Neural crest cell (in vitro differentiated cells): ENCODE measurements at places on chromosomes 1 and 21. TPM values are rescaled to one million over a fixed set of nuclear protein-coding genes. Genes with fewer than 3 reads are reported as not detected.

DNA sequence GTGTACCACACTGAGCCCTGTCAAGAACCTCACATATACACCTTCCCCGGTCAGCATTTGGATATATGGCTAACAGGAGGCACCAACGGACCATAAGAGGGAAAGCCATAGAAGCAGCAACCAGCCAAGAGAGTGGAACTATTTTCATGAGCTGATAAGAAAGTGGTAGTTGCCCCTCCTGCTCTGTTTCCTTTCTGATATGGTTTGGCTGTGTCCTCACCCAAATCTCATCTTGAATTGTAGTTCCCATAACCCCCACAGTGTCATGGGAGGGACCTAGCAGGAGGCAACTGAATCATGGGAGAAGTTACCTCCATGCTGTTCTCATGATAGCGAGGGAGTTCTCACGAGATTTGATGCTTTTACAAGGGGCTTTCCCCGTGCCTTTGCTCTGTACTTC lies 366.1 kb upstream of the DAB1 start:
- DNase-seq = no peak

Gene TNFAIP8L2
- not detected in 2 replicates for total RNA-seq

Gene JAM2
- 26.2 and 29.7 TPM in 2 replicates for total RNA-seq

DNA sequence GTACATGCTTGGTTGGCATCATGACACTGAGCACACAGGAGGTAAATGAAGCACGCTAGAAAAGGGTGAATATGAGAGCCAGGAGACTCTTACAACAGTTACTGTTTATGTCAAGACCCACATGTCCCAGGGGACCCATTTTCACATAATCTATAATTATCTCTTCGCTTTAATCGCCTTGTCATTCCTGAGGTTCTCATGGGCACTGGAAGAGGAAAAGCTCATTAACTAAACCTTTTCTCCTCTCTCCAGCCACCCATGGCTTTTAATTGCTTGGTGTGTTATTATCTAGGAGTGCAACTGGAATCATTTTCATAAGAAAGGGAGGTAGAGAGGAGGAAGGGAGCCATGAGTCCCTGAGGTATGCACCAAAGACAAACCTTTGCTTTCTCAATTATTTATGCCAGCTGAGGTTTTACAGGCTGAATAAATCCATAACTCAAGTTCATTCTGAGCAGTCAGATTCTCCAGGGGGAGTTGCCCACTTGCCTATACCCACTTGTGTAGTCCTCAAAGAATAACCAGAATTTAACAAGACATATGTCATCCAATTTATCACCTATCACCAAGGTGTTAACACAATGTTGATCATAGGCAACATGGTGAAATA lies 77.4 kb downstream of the ACBD6 start:
- no peak for DNase-seq

Gene MAN1C1
- 19.8 and 22.6 TPM in 2 replicates for total RNA-seq

- DNase-seq = no peak
Observed at GRCh38 chr21:42478504-42478903, 17.5 kb downstream of the RSPH1 start.

GRCh38 chr1:231159963-231160761 lies 1.7 kb upstream of the TRIM67 start:
- DNase-seq = no peak
